MCF 10A (cell line): ENCODE measurements at places on chromosomes 6 and 20. TPM values are rescaled to one million over a fixed set of nuclear protein-coding genes. Genes with fewer than 3 reads are reported as not detected.

Gene SRMS
- total RNA-seq = 0.81 and 1.4 TPM in 2 replicates

Gene MAFB
- 15.9 and 19.7 TPM in 2 replicates for total RNA-seq

Gene LTA
- total RNA-seq = not detected in 2 replicates

Gene PNLDC1
- not detected in 2 replicates for total RNA-seq

Gene FERMT1
- total RNA-seq = 25.5 and 43.1 TPM in 2 replicates

Gene BPIFB1
- not detected in 2 replicates for total RNA-seq

Gene POM121L2
- not detected in 2 replicates for total RNA-seq

Gene HFE
- total RNA-seq = 2.8 and 5.2 TPM in 2 replicates

Gene SOBP
- total RNA-seq = 0.21 and 0.47 TPM in 2 replicates

Gene PKHD1
- not detected in 2 replicates for total RNA-seq

Gene RAB22A
- total RNA-seq = 18.4 and 18.9 TPM in 2 replicates

Gene RAD21L1
- not detected in 2 replicates for total RNA-seq

Gene DTD1
- total RNA-seq = 101 and 113 TPM in 2 replicates

Gene GRM1
- total RNA-seq = not detected in 2 replicates
